Stimulated activated CD4-positive, alpha-beta T cell treated with anti-CD3 and anti-CD28 coated beads, TNF-alpha, amount 100 ng/mL, for 4 hours (primary cell): ENCODE measurements at places on chromosomes 5 and 9.

- DNase-seq = no peak
Observed at GRCh38 chr9:134660407-134660806, 18.8 kb downstream of the COL5A1 start.

DNA sequence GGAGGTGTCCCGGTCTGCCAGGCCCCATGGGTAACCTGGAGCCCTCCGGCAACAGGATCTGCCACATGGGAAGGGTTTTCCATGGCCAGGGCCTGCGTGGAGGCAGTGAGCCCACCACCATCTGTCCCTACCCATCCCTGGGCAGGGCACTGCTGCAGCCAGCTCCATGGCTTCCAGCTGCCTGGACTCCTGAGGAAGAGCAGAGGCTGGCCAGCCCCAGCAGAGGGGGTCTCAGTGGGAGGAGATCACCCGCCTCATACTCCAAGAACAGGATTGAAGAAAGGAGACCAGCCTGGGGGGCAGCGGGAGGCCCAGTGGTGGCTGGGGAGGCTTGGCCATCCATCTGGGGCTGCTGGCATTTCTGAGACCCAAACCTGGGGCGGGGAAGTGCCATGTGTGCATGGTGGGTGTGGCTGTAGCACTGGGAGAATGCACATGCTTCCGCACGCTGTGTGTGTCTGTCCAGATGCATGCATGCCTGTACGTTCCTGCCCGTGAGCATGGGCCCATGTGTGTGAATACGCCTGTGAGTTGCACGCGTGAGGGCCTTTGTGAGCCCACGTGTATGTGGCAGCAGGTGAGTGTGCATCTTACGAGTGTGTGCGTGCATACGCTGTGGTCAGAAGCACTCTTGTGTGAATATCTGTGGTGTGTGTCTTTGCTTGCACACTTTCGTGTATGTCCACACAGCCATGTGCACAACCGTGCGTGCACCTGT is 78.5 kb downstream of the LMX1B start:
- DNase-seq = no peak

DNA sequence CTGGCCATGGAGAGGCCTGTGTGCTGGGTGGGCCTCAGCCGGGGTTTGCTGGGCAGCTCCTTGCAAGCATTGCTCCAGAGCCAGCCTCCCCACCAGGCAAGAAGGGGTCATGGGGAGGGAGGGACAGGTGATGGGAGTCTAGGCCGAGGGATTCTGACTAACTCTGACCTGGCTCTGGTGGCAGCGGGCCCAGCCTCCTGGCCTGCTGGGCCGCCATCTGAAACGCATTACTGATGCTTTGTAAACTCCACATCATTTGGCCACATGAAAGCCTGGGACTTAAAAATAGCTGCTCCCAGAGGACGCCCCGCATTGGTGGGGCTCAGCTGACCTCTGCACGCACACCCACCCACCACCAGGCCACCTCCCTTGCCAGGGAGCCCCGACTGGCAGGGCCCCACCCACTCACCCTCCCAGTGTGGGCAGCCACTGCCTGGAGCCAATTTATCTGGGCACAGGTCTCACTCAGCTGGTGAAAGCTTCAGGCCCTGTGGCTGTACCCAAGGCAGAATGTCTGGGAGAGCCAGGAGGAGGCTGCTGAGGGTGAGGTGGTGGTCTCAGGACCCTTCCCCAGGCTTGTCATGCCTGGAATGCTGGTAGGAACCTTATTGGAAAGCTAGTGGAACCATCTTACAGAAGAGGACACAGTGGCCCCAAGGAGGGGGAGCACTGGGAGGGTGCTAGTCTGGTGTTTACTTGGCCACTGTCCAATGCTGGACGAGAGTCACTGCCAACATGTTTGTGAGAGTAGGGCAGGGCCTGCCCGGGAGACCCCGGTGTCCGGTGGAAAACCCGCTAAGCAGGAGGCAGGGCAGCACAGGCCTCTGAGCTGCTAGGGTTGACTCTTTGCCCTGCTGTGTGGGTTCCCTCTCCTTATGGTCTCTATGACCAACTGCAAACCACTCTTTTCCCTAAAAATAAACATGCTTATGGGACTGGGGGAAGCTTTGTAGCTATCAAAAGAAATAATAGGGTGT is 10.8 kb downstream of the TCF7 start:
- no peak for DNase-seq

GRCh38 chr9:88319936-88320747 is 68.1 kb upstream of the SPIN1 start:
- no peak for DNase-seq

GRCh38 chr5:30384171-30384570 is 809.3 kb upstream of the CDH6 start:
- no peak for DNase-seq

DNA sequence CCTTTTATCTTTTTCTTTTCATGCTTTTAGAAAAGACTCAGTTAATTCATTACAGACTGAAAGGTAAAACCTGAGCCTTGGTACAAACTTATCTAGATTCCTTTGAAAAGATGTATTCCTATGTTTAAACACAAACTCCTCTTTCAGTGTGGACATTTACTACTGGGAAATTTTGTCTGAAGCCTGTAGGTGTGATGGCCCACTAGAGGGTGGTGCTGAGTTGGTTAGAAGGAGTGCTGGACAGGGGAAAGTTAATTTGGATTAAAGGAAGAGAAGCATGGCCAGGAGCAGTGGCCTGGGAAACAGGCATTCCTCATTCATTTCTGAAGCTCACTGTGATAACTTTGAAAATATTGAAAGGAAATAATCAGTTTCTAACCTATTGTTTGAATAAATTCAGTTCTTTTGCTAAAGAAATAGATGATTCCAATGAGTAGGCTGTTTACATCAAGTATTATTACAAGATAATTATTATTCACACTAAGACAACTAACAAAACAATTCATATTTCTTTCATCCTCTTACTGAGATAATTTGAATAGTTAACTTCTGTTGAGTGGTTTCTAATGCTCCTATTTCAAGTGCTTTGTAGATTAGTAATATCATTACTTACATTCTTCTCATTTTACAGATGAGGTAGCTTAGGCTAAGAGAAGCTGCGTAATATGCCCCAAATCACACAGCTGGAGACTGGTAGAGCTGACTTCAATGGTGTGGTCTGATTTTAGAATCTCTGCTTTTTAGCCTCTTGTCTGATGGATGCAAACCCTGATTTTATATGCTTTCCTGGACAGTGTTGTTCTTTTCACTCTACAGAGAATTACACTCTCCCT is 150.9 kb downstream of the ADGRV1 start:
- no peak for DNase-seq
